ENCODE measurements at places on chromosomes 6 and 20.

DNA sequence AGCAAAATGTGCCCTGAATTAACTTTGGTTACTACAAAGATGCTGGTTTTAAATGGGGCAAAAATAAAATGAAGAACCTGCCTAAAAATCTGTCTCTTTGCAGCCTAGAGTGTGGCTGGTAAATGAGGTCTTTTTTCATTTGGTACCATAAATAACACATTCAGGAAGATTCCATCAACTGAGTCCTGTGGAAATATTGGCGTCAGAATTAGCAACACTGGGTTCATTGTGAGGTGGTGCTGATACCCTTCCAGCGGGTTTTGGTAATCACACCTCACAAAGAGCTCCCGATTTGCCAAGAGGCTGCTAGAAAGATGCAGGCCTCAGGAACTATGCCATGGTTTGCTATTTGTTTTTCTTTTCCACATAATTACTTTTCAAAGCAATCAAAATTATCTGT is 55.3 kb downstream of the FAM50B start:
- no peak for DNase-seq

GRCh38 chr6:129521946-129522345 is 188.0 kb downstream of the ARHGAP18 start:
- no peak for DNase-seq

- DNase-seq = no peak
Measured at GRCh38 chr6:134138226-134138975, 86.0 kb upstream of the SLC2A12 start.

DNA sequence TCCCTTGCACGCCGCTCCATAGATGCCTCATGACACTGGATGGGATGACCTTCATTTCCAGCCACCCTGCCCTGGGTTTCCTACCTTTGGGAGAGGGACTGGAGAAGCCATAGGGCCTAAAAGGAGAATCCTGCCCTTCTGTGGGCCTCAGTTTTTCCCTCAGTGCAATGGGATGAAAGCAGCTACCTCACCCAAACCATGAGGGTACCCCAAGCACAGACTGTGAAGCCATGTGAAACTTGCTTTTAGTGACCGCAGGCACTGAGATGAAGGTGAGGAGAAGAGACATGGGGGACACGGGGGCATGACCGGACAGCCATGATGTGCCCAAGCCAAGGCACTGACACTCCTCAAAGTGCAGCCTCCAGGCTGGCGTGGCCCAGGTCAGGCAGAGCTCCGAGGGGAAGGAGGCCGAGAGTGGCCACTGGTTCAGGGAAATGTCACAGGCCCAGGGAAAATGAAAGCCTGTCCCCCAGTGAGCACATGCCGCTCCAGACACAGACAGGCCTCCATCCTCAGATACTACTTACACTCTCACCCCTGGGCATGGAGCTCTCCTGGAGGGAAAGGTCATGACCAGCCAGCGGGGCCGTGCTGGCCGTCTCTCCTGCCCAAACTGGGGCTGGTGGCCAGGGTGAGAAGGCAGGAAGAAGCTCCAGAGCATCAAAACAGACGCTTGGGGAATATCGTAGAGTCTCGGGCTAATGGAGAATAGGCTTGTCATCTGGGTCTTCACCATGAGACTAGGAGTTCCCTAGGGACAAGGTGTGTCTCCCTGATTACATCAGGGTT is 116.2 kb downstream of the GRM4 start:
- DNase-seq = no peak

DNA sequence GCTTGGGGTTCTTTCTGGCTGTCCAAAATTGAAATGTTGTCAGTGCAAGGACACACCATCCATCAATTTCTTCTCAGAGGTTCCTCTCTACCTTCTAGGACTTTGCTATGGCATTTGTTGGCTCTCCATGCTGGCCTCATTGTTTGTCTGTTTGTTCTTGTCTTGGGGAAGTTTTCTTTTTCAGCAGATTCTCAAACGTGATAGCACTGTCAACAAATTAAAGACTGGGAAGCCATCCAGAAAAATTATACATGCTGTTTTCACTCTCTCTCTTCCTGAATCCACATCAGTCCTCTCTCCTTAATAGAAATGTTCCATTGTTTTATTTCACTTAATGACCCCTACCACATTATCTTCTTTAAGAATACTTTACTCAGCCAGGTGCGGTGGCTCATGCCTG is 130.4 kb downstream of the PCSK2 start:
- no peak for DNase-seq
